Foreskin fibroblast (primary cell): ENCODE measurements at places on chromosomes 5 and 9.
A peak's percentile ranks its signal among the peaks of the same experiment; 100 is the strongest.

DNA sequence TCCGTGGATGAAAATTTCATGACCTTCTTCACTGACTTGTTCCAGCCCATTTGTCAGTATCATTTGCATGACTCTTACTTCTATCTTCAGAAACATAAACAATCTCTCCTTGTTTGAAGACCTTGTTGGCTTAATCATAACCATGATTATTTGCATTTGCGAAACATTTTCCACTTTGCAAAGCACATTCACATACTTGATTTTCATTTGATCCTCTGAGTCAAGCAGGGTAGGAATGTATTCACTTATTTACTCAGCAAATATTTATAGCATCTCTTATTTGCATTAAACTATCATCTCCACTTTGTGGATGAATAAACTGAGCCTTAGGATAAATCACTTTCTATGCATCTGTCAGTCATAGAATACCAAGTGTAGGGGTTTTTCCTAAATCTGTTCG, 343.0 kb upstream of the SGCD start:
- DNase-seq, result peak; percentile 1

GRCh38 chr5:39021413-39021812, 52.8 kb downstream of the RICTOR start:
- peak; percentile 22 for DNase-seq

- DNase-seq, result no peak
Measured at GRCh38 chr9:130117376-130117775, 54.8 kb upstream of the NCS1 start.

DNA sequence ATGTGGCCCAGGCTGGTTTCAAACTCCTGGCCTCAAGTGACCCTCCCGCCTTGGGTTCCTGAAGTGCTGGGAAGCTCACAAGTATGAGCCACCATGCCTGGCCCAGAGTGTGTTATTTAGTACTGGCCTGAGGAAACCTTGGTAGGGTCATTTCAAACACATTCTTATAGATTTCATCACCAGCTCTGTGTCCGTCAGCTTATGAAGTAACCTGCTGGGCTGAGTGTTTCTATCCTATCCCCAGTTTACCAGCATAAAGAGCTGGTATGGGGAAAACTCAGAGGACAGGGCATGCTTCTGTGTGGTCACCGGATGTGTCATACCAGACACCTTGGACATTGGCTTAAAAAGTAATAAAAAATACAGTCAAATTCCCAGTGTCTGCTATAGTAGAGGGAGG, 45.3 kb downstream of the PTPN3 start:
- DNase-seq, result peak; percentile 24

- no peak for DNase-seq
Measured at GRCh38 chr5:143601917-143602333, 198.4 kb upstream of the NR3C1 start.

- DNase-seq, result no peak
Measured at GRCh38 chr9:37390759-37391158, 31.7 kb upstream of the GRHPR start.

- peak; percentile 23 for DNase-seq
Measured at GRCh38 chr5:54254482-54255198, 55.7 kb downstream of the ARL15 start.

- DNase-seq, result peak; percentile 38
Measured at GRCh38 chr9:114033397-114034103, 44.5 kb downstream of the AMBP start.

- DNase-seq, result no peak
Measured at GRCh38 chr5:102537011-102537410, 38.2 kb upstream of the SLCO6A1 start.

DNA sequence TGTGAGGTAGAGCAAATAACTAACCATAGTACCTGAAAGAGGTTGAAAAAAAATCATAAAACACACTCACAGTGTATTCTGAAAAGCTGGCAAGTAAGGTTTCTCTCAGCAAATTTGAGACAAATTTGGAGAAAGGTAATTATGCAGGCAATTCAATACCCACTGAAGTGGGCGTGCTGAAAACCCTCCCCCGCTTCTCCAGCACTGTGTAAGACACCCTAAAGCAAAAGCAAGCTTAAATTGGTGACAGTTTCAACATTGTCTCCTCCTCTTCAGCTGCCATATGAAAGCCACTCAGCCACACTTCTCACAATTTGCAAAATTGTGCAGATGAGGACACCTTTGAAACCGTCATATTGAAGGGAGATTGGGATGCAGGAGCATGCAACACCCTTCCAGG, 322.3 kb upstream of the CDH6 start:
- no peak for DNase-seq

GRCh38 chr5:61589946-61590345, 257.9 kb downstream of the ZSWIM6 start:
- DNase-seq, result no peak

- no peak for DNase-seq
Measured at GRCh38 chr5:93821891-93822415, 80.6 kb upstream of the POU5F2 start.

GRCh38 chr9:138073408-138073807, 195.8 kb downstream of the CACNA1B start:
- DNase-seq, result no peak

DNA sequence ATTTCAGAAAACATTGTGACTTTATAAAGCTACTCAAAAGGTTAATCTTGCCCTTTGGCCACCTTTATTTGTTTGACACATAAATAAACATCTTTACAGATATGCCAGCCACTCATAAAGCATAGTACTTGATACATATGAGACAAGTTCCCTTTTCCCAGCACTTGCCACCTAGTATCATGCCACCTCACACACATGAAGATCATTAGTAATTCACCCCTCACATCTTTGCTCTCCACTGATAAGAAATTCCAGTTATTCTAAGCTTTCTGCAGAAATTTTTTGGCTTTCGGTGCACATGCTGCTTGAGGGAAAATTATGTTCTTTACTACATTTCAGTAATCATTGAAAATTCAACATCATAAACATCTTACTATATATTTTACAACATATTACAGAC, 59.1 kb downstream of the DEPDC1B start:
- no peak for DNase-seq

DNA sequence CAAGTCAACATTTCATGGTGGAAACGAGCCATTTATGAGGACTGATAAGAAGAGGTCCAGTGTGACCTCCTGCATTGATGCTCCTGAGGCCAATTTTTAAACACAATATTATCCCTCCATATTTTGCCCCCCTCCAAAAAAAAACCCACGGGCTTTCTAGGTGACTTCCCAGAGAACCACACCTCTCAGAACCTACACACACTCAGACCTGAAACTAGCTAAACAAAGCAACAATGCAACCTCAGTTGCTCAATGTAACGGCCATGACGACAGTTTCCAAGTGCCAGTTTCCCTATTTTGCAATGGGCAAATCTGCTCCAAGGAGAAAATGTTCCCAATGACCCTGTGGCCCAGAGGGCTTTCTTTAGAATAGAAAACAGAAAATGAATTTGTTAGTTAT, 3.5 kb downstream of the NRG2 start:
- peak; percentile 14 for DNase-seq

DNA sequence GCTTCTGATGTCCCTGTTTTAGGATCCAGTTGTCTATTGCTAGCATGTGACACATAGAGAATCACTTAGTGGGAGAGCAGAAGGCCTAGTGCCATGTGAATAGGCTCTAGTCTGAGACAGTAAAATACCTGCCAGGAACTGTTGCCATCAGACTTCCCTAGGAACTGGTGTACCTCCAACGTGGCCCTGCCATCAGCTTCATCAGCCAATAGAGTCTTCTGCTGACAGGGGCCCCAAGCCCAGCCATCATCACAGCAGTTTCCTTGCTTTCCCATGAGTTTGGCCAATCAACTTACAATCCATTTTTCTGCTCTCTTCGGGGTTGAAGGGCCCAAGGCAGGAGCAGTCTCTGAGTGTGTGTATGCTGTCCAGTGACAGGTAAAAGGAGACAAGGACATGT, 128.4 kb upstream of the ADRA1B start:
- DNase-seq, result peak; percentile 38

- DNase-seq, result no peak
Measured at GRCh38 chr9:133539991-133540697, 5.6 kb downstream of the ADAMTSL2 start.

GRCh38 chr5:93209476-93209875, 371.5 kb downstream of the NR2F1-AS1 start:
- no peak for DNase-seq

- peak; percentile 52 for DNase-seq
Measured at GRCh38 chr9:130934702-130935647, 4.1 kb downstream of the FIBCD1 start.

GRCh38 chr5:169893571-169893970, 86.7 kb downstream of the INSYN2B start:
- no peak for DNase-seq

DNA sequence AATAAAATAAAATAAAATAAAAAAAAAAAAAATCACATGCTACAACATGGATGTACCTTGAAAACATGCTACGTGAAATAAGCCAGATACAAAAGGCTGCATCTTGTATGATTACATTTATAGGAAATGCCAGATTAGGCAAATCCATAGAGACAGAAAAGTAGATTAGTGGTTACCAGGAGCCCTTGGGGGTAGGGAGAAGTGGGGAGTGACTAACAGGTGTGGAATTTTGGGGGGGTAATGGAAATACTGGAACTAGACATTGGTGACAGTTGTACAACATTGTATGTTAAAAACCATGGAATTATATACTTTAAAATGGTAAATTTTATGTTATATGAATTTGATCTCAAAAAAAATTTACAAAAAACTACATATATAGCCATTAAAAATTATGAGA, 47.3 kb downstream of the SLC1A1 start:
- no peak for DNase-seq

- no peak for DNase-seq
Measured at GRCh38 chr5:147388184-147389108, 121.4 kb downstream of the DPYSL3 start.

- DNase-seq, result no peak
Measured at GRCh38 chr5:95821110-95822021, 1.2 kb downstream of the GLRX start.

DNA sequence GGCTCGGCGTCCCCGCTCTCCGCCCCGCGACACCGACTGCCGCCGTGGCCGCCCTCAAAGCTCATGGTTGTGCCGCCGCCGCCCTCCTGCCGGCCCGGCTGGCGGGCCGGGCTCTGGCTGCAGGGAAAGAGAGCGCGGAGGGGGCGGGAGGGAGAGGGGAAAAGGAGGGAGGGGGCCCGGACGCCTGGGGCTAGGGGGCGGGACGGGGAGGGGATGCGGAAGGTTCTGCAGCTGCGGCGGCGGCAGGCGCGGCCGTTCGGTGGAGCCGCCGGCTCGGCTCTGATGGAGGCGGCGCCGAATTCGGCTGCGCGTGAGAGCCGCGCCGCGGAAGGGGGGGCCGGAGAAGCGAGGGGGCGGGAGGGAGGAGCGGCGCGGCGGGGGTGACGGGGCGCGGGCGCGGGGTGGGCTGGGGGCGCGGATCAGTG, at the start of gene MARCHF11:
Gene MARCHF11 (minus strand): TSS at position 281 of the 425 bp plus-strand sequence. CDS start 216 bp downstream, at position 65.
- DNase-seq, result no peak

GRCh38 chr5:134549714-134550113, 24.2 kb downstream of the JADE2 start:
- peak; percentile 75 for DNase-seq

- no peak for DNase-seq
Measured at GRCh38 chr9:36457836-36458429, 57.9 kb upstream of the RNF38 start.

DNA sequence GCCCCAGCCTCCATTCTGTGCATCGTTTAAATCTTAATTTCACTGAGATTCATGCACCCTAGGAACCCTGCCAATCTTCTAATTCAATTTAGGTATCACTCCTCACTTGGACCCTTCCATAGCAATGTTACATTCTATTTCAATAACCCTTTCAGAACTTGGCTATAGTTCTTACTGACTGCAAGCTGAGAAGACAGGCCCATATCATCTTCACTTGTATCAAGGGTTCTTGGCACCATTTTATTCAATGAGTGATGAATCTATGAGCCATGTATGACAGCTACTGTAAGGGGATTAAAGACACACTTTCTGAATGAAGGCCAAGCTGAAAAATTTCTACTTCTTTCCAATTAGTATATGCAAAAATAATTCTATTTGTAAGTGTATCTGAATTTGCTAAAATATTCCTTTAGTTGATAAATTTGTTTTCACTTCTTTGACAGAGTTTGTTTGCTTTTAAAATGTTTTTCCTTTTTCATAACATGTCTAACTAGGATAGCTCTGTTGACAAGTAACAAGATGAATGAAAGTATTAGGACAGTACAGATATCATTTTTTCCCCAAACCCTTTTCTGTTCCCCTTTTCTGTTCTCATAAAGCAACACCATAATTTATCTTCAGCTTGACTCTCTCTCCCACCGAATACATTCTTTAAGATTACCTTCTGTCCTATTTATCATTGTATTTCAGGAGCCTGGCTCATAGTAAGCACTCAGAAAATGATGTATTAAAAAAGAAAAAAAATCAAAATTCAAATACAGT, 9.6 kb downstream of the ITGA2 start:
- DNase-seq, result no peak

- no peak for DNase-seq
Measured at GRCh38 chr5:6378766-6379103, 388 bp upstream of the MED10 start.

DNA sequence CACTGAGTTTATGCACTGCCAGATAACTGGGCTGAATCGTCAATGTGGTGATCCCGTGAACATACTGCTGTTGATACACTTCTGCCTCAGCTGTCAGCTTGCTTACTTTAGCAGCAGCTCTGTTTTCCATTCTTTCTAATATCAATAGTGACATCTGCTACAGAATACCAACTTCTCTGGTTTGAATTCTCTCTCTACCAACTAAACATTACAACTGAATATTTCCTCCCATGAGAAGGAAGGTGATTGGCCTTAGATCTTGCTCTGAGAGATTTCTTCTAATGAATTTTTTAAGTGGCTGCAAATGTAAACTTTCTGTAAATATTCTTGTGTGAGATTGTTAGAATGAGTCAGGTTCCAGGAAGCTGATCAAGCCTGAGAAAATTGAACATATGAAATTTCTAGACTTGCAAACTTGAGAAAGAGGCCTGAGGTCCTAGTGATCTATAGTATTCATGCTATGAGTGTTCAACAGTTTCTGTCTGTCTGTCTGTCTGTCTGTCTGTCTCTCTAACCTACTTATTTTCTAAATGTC, 205.5 kb upstream of the CDKN2B start:
- DNase-seq, result peak; percentile 78

DNA sequence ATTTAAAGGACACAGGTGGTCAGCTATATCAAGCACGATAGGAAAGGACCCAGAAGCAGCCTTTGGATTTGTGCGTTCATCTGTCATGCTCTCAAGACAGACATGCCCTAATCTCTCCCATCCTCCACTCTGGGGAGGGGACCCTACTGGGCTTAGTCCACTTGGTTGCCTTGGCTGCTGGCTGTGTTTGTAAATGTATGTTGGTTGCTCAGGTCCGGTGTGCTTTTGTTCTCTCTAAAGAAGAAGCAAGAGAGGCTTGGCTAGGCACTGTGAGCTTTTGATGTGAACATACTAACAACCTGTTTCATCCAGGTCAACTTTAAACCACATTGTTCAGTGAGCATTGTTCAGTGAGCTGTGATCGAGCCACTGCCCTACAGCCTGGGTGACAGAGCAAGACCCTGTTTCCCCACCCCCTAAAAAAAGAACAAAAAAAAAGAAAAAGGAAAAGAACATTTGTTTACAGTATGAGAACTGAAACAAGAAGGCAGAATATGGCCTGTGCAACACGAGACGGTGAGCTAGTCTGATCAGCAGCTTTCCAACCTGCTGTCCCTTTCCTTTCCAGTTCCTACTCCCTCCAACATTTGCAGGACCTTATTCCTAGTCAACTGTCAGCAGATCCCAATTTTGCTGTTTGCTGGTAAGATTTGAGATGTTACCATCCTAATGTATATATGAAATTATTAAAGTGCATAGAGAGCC, 228.3 kb downstream of the ARHGAP26 start:
- DNase-seq, result no peak

GRCh38 chr5:38765399-38765861, 80.4 kb upstream of the OSMR start:
- DNase-seq, result peak; percentile 29
